Occipital lobe (tissue), 3 donors: ENCODE measurements at places on chromosomes 2 and 18.

DNA sequence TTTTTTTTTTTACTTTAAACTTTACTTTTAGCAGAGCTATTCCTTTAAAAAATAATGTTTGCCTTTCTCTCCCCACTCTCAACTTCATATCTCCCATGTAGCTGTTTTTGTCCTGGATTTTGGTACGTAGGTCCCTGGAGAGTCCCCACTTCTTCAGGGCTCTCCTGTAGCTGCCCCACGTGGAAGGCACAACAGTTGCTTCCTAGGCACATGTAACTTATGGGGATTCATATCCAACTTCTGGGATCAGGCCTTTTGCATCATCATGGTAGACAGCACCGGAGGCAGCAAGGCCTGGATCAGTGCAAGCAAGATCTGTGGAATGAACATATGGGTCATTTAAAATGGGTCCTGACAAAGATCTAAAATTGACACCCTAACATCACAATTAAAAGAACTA lies 95.7 kb downstream of the ACAA2 start:
- no peak for DNase-seq

DNA sequence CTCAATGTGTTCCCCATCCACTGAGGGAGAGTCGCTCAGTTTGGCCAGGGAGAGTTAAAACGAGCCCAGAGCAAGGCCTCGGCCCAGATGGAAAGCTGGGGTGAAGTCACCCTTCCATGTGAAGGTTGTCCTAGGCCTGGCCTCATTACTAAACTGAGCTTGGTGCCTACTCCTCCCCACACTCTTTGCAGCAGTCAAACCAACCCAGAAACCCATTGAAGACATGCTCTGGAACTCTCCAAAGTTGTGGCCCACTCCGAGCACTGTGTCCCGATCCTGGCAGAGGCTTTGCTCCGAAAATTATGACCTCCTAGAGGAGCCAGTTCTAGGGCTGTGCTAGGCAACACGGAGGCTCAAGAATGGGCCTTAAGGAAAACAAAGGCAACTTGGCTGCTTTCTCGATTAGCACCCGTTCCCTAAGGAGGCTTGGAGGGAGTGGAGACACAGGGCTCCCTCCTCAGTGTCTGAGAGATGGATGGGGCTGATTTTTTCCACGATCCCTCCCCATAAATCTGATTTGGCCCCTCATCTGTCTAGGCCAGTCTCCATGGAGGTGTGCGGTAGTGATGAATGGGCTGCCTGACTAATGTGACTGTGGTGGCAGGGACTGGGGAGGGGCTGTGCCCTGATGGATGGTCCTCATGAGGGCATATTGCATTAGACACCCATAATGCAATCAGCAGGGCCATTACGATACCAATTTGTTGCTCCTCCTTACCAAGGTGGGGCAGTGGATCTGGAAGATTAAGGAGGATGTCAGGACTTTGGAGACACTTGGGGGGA lies 11.7 kb upstream of the CYP26B1 start:
- no peak for DNase-seq

- no peak for DNase-seq
Measured at GRCh38 chr2:230358305-230358704, 31.3 kb downstream of the SP140L start.

- DNase-seq, result no peak
Measured at GRCh38 chr18:72376256-72376655, 167.9 kb downstream of the CBLN2 start.

DNA sequence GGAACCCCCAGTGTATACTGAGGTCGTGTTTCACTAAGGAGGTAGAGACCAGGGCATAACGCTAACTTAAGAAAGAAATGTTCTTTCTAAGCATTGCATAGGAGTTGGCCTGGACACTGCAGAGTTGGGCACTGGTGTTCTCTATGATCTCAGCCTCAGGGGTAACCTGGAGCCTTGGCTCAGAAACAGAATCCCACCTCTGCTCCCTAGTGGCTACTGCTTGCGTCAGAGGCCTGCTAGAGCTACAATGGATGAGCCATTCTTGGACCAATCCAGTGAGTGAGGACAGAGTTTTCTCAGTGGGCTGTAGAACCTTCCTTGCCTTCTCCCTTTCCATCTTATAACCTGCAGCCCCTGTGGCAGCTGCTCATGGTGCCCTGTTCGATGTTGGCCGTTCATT lies 324.4 kb upstream of the CELF4 start:
- no peak for DNase-seq

DNA sequence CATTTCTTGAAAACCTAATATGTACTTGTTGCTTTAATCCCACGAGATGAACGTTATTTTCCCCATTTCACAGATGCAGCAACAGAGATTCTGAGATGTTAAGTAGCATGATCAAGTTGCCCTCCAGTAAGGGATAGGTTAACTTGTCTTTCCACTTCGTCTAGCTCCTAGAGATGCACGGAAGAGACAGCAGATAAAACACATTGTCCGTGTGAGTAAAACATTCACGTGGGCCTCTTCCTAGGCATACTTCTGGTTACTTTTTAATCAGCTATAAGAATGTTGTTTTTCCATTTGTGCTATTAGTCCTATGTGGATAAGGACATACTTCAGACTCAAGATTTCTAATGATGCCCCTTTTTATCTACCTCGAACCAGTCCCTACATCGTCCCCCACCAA lies 1.2 kb upstream of the ARHGAP28 start:
- no peak for DNase-seq

DNA sequence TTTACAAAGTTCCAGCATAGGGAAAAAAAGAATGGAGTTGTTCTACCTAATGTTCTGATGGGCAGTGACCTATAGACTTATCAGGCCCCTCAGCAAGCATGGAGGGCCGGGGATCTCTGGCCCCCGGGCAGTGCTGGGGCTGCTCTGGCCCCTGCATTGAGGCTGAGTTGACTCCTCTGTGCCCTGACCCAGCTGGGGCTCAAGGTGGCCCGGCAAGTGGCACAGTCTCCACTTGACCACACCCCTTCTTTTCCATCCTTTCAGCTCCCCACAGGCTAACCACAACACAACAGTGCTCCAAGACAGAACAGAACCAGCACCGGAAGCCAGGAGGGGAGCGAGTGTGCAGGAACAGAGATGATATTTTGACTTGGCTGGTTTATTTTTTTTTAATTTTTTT lies 19.9 kb downstream of the TOGARAM2 start:
- DNase-seq, result no peak

DNA sequence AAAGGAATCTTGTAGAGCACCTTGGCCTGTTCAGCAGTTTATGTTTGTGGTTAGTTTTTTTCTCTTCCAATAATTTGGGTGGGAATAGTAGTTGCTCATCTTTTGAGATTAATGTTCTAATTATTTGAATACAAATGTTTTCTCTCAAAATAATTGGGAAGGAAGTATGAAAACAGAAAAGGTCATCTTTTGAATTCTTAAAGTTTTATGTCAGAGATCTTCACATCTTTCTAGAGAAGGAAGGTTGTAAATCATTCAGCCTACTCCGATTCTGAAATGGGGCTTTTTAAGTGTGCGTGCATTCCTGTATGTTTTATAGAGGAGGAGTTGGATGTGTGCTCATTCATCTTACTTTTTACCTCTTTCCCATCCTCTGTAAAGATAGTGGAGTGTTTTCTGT lies 29.0 kb downstream of the GRHL1 start:
- no peak for DNase-seq

GRCh38 chr18:27014841-27015240 lies 149.3 kb upstream of the AQP4 start:
- no peak for DNase-seq

- DNase-seq, result no peak
Measured at GRCh38 chr18:54003195-54003594, 221.3 kb downstream of the MBD2 start.

- DNase-seq, result no peak
Measured at GRCh38 chr2:206867006-206867405, 72.3 kb upstream of the CPO start.

DNA sequence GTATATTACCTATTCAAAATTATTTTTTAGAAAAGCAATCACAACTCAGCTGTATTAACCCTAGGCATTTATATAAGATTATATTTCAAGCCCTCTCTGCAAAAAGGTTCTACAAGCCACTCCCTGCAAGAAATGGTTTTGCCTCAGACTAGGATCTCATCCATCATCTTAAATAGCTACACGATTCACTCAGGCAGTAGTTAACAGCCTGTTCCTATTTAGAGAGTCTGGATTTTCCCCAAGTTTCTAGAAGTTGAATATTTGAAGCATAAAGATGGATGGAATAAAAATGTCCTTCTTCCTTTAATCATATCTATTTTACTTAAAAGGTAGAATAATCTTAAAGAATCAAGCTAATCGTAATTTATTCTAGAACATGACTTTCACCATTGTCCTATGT lies 167.1 kb upstream of the STK17B start:
- DNase-seq, result no peak

DNA sequence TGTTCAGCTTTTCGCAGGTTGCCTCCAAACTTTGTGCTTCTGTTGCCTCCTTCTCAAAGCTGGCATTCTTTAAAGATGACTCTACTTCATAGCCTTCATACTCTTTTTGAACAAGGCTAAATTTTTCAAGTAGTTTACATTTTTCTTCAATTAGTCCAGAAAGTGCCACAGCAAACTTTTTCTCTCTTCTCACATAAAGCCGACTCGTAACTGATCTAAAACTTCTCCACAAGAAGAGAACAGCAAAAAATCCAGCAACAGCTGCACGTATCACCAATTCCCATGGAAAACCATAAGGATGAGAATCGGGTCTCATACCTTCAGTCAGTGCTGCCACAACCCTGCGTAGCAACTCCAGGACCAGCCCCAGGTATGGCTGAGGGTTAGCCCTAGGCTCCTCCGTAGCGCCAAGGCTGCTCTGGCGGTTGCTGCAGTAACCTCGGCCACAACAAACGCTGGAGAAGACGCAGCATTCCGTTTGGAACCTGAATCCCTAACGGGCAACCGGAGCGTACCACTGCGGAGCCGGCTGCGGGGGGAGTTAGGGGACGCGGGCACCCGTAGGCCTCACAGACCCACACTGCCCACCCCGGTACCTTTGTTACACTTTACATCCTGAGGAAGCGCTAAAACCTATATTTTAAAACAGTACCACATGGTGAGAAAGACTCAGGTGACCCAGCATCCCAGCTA lies at the start of gene CTAGE1:
Gene CTAGE1, minus strand, starts transcription at position 420 of the 693 bp plus-strand sequence. Its CDS starts 104 bp downstream, at position 316.
- DNase-seq, result no peak

DNA sequence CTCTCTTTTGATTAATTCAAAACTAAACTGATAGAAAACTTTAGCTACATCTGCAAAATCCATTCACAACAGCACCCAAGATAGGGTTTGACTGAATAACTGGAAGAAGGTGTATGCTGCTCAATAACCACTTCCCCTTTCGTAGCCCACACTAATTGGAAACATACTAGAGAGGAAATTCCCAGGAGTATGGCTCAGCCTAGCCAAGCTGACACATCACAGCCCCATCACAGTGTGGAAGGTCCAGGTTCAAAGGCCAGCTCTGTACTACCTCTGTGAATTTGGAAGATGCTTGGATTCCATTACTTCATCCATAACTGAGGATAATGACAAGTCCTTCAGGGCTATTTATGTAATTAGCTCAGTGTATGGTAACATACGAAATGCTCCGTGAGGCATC lies 185.4 kb downstream of the FBXO15 start:
- no peak for DNase-seq

- no peak for DNase-seq
Measured at GRCh38 chr2:24638568-24638967, 147.5 kb downstream of the NCOA1 start.

- no peak for DNase-seq
Measured at GRCh38 chr2:31151501-31151900, 13.3 kb upstream of the GALNT14 start.

- DNase-seq, result no peak
Measured at GRCh38 chr2:170843656-170844055, 27.0 kb downstream of the GAD1 start.

- no peak for DNase-seq
Measured at GRCh38 chr2:76455910-76456309, 745.2 kb upstream of the GCFC2 start.
